GM06990 (cell line): ENCODE measurements at places on chromosomes 2 and 18.

DNA sequence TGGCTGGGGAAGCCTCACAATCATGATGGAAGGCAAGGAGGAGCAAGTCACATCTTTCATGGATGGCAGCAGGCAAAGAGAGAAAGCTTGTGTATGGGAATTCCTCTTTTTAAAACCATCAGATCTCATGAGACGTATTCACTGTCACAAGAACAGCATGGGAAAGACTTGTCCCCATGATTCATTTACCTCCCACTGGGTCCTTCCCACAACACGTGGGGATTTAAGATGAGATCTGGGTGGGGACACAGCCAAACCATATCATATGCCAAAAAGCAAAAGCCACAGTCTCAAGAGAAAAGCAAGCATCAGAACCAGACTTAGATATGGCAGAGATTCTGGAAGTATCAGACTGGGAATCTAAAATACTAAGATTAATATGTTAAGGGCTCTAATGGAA, 30.0 kb upstream of the SCRN3 start:
- DNase-seq, result no peak

DNA sequence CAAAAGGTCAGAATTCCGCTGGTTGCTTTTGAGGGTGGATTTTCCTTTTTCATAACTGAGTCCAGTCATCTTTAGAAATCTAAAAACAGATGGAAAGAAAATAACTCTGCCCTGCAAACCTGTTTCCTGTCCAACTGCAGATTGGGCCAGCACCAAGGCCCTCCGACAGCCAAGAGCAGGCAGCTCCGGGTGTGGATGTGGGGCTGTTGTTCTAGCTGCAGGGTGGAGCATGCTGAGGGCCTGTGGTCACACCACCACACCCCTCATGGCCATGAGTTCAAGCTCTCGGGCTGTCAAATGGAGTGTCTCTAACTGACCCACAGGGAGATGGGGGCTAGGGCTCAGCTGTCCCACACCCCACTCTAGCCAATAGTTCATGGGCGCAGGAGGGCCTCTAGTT, 69.3 kb upstream of the BZW1 start:
- no peak for DNase-seq

DNA sequence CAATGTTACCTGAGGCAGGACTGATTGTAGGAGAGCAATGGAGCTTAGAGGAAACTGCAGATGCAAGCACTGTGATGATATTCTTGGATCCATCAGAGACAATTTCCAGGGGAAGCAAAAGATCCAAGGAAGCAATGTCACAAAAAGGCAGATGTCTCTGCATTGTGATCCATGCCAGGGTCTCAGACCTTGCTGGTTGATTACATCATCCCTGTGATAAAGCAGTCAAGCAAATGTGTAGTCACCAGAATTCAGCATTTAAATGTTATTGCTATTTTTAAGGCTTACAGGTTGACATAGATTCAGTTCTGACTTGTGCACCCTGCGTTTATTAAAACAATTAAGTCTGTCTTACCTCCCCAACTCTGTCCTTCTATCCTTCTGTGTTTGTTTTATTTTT, 56.8 kb upstream of the CCDC85A start:
- no peak for DNase-seq

DNA sequence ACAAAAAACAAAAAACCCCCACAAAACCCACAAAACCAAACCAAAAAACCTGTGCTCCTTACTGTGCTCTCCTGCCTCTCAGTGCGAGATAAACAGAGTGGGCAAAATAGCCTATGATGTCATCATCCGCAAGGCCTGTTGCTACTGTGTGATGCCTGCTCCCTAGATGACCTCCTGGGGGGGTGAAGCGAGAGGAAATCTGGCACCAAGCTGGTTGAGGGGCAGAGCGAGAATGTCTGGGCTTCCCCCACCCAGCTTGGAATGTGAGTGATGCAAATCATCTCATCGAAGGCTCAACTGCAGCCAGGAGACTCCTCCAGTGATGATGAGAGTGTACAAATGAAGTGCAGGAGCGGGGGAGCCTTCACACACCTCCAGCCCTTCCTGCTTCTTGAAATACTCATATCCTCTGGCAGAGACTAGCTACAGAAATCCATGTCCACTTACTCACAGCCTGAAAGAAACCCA, 57.7 kb upstream of the MAP4K3 start:
- DNase-seq, result peak; percentile 72

- DNase-seq, result no peak
These were observed 102.2 kb downstream of the PIEZO2 start for GRCh38 chr18:11047156-11047555.

- no peak for DNase-seq
These were observed 317.9 kb downstream of the STK39 start for GRCh38 chr2:167929484-167929883.

- no peak for DNase-seq
These were observed 270.9 kb downstream of the TWIST2 start for GRCh38 chr2:239118675-239119211.

- DNase-seq, result no peak
These were observed 19.8 kb downstream of the ORC2 start for GRCh38 chr2:200943527-200944105.

DNA sequence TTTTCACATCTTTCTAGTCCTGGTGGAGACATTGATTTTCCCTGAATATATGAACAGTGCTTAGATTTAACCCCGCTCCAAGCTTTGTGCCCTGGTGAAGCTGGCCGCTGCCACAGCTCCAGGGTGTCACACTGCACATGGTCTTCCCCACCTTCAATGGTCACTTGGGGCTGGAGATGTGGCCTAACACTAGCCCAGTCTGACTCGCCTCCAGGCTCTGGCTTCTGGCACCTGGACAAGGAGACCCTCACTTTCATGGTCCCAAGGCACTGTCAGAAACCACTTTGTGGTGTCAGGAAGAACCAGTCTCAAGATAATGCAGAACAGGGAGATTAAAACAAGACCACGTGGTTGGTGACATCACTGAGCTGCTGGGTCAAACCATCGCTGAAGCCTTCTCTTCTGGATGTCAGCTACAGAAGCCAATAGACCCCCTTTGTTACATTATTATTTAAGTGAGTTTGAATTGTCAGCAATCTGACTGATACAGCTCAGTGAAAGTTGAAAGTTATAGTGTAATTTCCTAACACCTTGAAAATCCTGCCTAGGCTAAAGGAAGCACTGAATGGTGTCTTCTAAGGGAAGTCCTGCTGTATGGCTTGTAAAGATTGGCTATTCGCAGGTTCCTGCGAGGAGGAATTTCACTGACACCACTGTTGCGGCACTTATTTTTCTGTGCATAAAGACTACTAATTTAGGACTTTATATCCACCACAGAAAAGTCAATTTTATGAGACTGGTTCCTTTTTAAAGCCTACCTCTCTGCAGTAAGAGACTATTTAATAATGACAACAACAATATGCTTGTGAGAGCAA, 55.0 kb upstream of the CTDP1 start:
- DNase-seq, result peak; percentile 43
